Thoracic aorta (tissue), 2 donors: ENCODE measurements at places on chromosomes 2 and 18.
A peak's percentile ranks its signal among the peaks of the same experiment; 100 is the strongest.

DNA sequence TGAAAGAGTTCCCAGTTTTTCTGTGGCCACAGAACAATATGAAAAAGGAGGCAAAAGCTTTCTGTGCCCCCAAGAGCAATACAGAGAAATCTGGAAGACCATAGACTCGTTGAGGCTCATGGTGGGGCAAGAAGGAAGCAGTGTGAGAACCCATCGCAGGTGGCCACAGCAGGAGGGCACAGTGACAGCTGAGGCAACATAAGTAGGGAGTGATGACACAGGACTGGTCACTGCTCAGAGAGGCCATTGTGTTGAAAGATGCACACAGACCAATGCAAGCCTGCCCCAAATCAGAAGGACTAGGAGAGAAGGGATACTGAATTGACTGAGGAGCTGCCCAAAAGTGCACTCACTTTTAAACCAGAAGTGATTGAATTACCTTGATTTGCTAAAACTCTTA is 483.6 kb downstream of the EPHA4 start:
- no peak for DNase-seq

DNA sequence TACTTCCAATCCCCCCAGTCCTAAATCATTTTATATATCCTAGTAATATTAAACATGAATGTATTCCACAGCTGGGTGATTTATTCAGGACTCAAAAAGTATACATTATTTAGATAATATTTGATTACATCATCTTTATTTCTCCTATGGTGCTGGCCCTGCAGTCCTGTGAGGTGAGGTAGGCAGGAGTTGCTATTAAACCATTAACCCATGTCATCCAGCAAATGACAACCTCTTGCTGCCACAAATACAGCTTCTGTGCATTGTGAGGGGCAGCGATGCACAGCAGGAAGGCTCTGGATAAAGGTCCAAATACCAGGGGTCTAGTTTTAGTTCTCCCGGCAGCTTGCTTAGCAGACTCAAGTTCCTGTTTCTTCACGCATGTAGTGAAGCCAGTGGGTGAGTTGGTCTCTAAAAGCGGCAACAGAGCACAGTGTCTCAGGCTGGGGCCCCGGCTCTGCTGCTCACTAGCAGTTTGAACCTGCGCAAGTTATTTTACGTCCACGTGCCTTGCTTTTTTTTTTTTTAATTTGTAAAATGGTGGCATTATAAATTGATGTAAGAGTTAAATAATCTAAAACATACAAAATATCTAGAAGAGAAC is 36.1 kb downstream of the INSIG2 start:
- DNase-seq, result no peak

DNA sequence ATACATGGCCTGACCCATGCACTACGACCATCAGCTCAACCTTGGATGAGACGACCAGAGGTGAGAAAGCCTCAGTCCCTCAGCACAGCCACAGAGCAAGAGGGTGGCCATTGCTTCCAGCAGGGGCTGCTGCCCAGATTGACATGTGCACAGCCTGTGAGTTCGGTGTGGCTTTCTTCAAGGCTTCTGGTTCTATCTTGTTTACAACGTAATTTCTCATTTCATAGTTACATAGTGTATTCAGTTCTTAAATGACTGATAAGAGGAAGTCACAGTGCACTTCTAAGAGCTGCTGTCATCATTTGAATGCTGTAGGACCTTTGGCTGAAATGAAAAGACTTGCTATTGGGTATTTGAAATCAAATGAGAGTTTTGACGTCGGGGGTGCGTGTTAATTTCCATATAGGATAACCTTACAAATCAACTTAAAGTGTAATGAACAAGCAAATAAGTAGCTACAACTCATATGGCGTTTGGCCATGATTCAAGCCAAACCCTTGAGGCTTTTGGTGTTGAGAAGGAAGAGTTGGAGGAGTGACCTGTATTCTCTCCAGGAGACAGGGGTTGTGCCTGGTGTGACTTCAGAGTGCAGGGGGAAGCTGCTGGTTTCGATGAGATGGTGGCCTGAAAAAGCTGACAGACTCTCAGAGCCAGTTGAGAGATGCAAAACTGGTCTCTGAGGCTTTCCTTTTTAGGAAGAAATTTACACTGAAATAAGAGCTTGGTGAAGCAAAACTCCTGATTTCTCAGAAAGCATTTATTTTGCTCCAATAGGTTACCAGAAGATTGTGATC is 51.0 kb downstream of the TSHZ1 start:
- DNase-seq, result no peak

DNA sequence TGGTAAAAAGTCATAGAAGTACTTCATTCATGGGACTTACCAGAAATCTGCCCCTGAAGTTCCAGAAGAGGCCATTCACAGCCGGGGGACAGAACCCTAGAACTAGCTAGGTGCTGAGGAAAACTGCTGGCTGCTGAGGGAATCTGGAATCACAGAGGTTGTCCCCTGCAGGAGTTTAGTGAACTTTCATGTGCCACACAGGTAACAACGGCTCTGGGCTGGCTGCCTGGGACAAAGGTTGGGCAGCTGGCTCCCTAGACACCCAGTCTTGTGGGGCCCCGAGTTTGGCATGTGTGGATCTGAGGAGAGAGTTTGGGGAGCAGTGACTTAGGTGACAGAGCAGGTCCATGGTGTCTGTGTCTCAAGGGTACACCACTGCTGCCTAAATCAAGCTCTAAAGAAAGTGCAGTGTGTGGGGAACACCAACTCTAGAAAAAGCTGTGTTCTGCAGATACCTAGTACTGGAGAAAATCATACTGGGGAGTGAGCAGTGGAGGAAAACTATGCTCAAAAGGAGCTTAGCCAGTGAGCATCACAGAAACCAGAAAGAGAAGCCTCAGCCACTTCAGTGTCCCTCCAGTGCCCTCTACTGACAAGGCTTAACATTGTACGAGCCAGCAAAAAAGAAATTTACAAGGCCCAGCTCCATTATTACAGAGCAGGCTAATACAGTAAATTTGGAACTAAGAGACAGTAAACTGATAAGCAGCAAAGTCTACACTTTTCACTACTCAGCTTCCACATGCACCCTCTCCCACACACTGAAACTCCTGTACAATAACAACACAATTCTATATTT is 15.2 kb downstream of the GALNT3 start:
- DNase-seq, result no peak

- no peak for DNase-seq
These were observed 91.1 kb upstream of the NOL4 start for GRCh38 chr18:34315591-34316352.

GRCh38 chr2:216774620-216775019 is 79.3 kb upstream of the IGFBP5 start:
- DNase-seq, result peak; percentile 76

GRCh38 chr2:230888824-230889400 is 24.2 kb downstream of the ITM2C start:
- DNase-seq, result no peak

- no peak for DNase-seq
These were observed 80.4 kb downstream of the CELF4 start for GRCh38 chr18:37484983-37485834.

DNA sequence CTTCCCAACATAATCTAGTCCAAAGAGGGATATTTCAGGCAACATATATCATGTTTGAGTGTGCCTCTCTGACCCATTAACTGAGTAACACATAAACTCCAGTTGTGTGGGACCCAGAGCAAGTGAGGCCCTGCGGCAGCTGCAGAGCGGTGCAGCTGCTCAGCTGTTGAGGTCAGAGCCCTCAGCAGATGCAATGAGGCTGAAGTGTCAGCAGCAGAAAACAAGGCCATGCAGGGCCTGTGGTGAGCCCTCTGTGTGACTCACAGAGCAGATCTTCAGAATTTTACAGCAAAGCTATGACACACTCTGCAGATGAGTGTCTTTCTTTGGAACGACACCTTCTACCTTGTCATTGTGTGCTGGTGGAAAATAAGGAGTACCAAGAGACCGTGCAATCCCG is 168.5 kb downstream of the CBLN2 start:
- DNase-seq, result no peak

DNA sequence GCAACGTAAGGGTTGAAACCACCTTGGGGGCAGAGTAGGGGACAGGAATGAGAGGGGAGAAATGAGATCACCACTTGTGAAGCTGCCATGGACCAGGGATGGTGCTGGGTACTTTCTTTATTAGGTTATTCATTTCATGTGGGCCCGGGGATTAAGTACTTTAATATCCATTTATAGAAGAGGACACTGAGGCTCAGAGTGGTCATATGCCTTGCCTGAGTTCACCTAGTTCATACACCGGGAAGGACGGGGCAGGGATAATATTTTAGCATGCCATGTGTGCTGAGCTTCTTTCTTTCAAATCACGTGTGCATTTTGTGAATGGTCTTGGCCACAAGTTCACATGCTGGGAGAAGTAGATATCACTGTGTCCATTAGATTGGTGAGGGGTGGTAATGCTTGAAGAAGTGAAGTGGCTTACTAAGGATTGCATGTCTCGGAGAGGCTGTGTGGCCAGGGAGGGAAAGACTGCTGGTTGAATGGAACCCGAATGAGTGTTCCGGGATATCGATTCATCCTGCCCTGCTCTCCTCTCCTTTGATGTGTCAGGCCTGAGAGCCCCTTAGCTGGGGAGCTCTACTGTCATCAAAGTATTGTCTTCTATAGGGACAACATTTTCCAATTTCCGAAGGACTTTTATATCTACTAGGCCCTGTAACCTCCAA is 187.1 kb downstream of the MYCN start:
- no peak for DNase-seq

DNA sequence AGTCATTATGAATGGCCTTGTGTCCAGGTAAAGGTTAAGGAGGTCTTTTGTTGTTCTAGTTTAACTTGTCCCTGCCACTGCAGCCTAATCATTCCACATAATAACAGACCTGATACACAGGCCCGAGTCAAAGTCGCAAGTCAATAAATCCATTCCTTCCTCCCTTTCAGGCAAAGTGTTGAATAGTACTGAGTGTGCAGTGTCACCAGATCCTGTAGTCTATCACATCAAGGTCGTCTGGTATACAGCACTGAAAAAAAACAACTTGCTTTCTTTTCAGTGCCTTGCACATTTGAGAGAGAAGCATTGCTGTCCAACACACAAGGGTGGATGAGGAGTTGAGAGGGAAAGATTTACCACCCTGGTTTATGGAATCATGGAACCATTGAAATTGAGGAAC is 606.2 kb downstream of the BCL11A start:
- DNase-seq, result no peak

DNA sequence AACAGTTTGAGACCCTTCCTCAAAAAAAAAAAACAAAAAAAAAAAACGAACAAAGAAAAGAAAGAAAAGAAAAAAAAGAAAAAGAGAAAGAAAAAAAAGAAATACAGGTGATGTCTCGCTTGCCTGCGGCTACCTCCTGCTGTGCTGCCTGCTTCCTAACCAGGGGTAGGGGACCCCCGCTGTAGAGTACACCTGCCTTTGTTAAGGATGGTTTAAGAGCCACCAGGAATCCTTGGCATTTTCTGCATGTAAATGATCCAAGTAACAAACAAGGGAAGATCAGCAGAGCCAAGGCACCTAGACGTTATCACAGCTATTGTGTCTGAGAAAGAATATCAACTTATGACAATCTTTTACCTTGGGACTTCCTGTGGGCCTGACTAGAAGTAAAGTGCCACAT is 856.8 kb upstream of the GCFC2 start:
- no peak for DNase-seq

- DNase-seq, result no peak
These were observed 213.4 kb downstream of the DCC start for GRCh38 chr18:52553441-52553840.

- no peak for DNase-seq
These were observed 285.6 kb downstream of the AGAP1 start for GRCh38 chr2:235779444-235779896.

- DNase-seq, result no peak
These were observed 151.4 kb downstream of the DYSF start for GRCh38 chr2:71604726-71605120.

GRCh38 chr2:160538559-160539355 is 45.1 kb upstream of the RBMS1 start:
- DNase-seq, result no peak

- no peak for DNase-seq
These were observed 925.9 kb downstream of the BCL11A start for GRCh38 chr2:59627599-59627998.

DNA sequence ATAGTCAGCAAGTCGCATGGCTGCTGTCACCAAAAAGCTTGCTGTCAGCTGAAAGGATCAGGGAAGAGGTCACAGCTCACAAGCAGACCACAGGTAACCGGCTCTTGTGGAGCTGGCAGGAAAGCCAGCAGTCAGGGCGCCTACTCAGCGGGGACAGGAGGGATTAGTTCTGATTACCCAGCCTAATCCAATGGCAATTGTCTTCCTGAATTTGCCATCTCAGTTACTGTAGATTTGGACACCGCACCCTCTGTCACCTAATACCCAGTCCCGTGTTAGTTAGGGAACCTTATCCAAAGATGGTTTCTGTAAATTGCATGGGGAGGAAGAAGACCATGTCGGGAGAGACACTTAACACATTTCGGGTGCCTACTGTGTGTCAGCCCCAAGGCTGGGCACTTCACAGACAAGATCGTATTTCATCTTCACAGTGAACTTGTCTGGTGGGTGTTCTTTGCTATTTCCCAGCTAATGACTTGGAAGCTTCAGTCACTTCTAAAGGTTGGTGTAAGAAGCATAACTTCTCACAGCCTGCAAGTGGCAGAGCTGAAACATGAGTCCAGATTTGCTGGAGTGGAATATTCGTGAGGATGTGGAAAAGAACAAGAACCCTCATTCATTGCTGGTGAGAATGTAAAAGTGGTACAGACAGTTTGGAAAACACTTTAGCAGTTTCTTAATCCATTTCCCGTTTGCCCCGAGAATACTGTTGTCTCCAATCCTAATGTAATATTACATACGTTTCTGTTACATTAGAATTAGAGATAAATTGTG is 9.9 kb downstream of the ALPK2 start:
- DNase-seq, result no peak

DNA sequence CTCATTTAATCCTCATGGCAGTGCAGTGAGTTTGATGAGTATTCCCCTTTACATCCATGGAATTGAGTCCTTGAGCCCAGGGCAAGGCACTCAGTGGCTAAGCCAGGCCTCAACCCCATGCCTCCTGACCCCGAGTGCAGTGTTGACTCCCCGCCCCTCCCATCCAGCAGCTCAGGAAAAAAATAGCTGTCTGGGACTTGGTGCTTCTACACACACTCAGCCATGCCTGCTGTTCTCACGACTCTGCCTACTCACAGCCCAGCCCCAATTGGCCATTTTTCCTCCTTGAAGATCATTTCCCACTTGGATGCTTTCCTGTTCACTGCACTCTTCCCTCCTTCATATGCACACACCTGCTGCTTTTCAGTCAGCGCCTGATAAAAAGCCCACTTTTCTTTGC is 8.8 kb downstream of the FOSL2 start:
- no peak for DNase-seq

DNA sequence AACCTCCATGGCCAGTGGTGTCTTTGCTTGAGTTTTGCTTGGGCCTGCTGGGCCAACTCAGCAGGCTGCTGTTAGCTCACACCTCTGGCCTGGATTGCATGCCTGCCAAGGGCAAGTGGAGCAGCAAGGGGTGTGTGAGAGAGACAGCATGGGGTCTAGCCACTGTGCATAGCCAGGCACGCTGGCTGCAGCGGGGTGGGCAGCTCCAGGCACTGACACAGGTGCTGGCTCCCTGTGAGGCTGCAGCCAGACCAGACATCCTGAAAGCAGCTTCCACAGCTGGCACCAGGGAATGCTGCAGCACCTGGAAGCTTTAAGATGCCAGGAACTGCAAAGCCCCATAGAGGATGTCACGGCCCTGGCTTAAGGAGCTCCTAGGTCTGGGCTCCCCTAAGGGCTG is 376.4 kb upstream of the VWC2L start:
- DNase-seq, result no peak

GRCh38 chr2:25331686-25332365 is 9.9 kb downstream of the DNMT3A start:
- DNase-seq, result no peak
